Kidney glomerular epithelial cell (primary cell): ENCODE measurements at places on chromosomes 11 and 22.

DNA sequence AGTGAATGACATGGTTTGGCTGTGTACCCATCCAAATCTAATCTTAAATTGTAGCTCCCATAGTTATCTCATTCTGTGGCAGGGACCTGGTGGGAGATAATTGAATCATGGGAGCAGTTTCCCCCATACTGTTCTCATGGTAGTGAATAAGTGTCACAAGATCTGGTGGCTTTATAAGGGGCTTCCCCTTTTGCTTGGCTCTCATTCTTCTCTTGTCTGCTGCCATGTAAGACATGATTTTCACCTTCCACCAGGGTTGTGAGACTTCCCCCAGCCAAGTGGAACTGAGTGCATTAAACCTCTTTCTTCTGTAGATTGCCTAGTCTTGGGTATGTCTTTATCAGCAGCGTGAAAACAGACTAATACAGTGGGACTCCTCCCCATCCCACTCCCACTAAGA is 11.1 kb downstream of the OR5A2 start:
- no peak for DNase-seq

GRCh38 chr11:117384045-117384444 is 56.4 kb downstream of the CEP164 start:
- peak; percentile 53 for DNase-seq

DNA sequence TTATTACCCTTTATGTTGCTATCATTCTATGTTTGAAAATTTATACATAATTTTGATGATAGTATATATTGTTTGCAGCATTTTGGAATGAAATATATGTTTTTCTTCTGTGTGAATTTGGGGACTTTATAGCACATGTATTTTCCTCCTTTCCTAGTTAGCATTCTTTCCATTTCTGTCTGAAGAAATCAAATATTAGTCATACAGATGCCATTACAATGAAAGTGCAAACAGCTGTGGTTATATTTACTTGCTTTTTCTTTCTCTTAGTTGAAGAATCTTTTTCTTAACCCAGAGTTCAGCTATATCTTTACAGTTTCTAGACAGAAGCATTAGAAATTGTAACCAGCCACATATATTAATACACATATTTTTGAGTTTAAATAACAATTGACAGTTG is 753.1 kb upstream of the ARHGAP42 start:
- DNase-seq = peak; percentile 38

DNA sequence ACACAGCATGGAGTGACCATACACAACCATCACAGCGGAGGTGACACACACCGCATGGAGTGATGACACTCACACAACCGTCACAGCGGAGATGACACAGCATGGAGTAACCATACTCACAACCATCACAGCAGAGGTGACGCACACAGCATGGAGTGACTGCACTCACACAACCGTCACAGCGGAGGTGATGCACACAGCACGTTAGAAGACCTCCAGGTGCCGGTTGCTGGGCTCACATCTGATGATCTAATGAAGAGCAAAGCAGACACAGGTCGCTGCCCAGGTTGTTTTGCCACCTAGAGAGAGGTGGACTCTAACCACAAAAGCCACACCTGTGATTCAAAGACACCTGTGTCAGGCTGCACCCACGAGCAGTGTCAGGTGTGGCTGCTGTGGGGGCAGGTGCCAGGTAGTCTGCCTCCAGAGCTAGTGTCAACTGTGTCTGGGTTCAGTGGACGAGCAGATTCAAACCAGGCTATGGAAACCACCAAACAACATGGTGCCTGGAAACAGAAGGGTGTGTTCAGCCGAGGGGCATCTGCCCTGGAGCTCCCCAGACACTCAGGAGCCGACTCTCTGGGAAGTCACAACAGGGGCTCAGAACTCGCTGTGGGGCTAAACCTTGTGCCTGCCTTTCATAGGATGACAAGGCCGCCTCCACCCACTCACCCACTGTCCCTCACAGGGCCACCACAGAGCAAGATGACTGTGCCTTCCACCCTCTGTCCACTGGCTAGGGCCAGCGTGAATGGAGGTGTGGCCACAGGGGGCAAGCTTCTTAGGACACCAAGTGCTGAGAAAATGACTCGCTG is 608.2 kb downstream of the TBC1D22A start:
- DNase-seq = no peak

DNA sequence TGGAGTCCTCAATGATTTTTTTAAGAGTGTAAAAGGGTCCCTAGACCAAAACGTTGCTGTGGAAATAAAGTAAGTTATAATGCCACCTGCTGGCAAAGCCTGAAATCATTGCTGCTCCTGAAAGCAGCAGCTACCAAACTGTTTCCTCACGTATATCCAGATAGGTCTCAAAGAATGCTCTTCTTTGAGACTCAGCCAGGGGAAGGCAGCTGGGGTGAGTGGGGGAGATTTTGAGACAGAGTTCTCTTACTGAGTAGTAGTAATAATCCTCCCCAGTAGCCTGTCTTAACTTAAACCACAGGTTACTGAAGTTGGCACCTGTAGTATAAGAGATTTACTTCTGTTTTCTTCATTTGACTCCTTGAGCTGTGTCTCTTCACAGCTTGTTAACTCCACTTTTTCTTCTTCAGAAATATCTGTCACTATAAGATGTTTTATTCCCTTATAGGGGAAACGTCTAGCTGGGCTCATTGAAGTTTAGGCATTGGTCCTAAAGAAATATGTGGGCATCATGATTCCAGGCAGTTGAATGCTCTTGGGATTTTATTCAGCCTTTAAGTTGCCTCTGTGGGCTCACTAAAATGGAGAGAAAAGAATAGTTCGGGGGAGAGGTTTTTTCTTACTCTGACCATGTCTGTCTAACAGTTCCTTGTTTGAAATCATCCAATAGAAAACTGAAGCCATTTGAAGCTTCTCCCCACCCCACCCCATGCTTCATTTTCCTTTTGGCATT is 77.9 kb downstream of the BTBD10 start:
- peak; percentile 49 for DNase-seq

DNA sequence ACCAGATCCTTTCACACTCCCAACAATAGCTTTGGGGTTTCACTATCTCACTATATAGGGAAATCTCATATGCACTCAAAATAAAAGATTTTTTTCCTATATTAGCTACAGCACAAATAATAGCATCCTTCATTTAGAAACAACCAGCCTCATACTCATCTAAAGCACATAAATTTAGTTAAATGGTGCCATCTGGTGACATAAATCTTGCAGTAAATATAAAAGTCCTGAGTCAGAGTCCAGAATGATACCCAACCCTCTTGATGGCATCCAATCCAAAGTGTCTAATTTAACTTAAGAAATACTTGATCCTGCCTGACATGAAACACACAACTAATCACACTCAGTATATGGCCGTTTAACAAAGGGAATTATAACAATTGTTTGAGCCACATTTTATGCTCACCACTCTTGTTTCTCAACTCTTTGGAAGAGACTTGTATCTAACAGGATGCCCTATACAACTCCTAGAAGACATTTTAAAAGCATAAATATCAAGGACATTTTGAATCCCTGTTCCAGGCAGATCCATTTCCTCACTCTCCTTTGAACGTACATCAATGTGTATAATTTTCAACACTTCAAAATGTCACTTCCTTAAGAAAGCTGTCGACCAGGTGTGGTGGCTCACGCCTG is 36.2 kb downstream of the DLG2 start:
- DNase-seq = peak; percentile 20

DNA sequence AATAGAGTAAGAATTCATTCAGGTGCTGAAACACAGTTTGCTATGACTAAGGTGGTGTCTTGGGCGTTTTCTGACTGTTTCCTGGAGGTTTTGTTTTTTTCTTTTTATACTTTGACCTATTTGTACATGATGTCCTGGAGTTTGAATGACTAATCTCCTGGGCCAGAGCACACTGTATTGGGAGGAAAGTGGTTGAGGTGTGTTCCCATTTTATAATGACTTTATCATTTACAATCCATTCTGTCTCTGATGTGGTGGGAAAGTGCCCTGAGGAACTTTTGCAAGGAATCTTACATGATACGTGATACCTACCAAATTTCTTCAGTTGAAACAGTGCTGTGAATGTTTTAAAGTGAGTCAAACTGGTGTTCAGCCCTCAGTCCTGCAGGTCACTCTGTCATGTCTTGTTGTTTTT is 80.8 kb downstream of the TNRC6B start:
- DNase-seq = peak; percentile 25

DNA sequence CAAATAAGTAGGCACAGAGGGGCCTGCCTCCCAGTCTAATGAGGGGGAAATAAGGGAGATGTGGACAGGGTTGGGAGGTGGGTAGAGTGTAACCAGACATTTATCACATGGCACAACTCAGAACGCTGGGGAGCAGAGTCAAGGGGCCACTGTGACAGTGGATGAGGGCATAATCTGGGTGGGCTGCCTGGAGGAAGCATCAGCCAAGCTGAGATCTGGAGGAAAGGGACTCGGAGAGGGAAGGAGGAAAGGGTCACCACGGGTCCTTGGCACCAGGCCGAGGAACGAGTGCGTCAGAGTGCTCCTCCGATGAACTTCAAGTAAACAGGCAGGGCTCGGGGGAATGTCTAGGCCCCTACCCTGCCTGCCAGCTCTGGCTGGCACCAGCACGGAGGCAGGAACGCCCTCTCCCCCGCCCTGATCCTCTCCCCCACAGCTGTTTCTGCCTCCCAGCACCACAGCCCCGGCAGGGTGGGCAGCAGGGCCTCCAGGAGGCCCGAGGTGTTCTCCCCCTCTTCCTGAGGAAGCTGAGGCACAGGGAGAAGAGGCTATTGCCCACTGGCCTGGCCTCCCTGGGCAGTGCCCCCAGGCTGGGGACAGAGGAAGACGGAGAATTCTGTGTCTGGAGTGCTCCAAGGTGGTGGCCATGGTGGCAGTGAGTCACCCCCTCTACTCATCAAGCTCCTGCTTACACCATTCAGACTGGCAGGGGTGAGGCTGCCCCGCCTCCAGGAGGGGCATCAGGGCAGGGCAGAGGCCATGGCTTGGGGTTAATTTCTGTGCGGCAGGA is 4.2 kb downstream of the ALDH3B1 start:
- DNase-seq = peak; percentile 81

GRCh38 chr11:61718621-61719302 is 33.7 kb upstream of the MYRF start:
- peak; percentile 42 for DNase-seq

DNA sequence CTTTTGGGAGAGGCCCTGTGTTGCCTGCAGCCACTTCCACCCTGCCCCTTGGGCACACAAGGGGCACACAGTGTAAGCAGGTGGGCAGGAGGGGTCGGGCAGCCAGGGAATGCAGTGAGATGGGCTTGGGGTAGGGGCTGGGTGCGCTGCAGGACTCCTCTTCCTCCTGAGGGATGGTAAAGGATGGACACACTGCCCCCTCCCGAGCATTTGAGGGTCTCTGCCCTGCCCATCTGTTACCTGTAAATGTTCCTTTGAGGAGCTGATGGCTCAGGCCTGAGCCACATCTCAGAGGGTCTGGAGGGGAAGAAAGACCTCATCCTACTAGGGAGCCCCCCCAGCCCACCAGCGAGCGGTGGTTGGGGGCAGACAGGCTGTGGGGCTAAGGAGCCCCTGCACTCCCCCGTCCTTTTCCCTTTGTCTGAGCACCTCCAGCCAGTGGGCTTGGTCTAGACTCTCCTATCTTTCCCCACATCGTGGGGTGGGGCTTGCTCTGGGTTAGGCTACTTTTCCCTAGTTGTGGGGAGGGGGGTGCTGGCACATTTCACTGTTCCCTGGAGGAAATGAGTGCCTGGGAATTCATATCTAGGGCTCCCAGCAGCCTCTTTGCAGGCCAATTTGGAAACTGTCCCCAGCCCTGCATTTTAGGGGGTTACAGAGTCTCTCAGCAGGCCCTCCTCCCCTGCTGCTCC is 1.7 kb upstream of the TSSC4 start:
- DNase-seq = no peak

- peak; percentile 77 for DNase-seq
These were observed 76.7 kb upstream of the PICALM start for GRCh38 chr11:86145439-86146156.

- DNase-seq = no peak
These were observed 21.3 kb upstream of the MUC5B start for GRCh38 chr11:1201395-1202153.

DNA sequence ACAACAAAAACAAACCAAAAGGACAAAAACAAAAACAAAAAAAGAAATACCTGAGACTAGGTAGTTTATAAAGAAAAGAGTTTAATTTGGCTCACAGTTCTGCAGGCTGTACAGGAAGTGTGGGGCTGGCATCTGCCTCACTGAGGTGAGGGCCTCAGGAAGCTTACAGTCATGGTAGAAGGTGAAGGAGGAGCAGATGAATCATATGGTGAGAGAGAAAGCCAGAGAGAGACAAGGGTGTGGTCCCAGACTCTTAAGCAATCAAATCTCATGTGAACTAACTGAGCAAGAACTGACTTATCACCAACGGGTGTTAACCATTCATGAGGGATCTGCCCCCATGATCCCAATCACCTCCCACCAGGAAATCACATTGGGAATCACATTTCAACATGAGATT is 58.8 kb upstream of the ZBED5 start:
- DNase-seq = no peak

DNA sequence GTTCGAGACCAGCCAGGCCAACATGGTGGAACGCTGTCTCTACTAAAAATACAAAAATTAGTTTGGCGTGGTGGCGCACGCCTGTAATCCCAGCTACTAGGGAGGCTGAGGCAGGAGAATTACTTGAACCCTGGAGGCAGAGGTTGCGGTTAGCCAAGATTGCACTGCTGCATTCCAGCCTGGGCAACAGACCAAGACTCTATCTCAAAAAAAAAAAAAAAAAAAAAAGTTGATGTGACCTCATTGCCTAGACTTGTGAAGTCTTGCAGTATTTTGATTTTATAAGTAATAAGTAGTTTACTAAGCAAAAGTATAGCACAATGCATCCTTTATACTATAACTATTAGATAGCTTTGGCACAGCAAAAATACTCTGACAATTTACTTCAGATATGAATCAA is 9.9 kb upstream of the CUL5 start:
- no peak for DNase-seq

DNA sequence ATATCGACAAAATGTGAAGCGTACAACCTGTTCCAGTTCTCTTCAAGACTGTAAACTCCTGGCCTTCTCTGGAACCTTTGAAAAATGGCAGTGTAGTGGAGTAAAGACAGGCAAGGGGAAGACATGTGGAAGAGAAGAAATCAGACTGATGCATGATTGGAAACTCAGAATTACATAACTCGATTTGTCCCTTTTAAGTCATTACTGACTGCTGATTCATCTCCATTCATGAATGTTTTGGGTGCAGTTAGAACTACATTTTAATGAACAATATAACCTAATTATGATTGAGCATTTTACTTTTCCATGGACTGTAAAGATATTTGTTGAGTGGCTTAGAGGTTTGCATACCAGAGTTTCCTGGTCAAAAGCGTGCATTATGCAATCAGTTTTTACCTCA is 32.9 kb downstream of the FAT3 start:
- DNase-seq = no peak

GRCh38 chr11:78717041-78717440 is 142.4 kb upstream of the NARS2 start:
- peak; percentile 43 for DNase-seq

DNA sequence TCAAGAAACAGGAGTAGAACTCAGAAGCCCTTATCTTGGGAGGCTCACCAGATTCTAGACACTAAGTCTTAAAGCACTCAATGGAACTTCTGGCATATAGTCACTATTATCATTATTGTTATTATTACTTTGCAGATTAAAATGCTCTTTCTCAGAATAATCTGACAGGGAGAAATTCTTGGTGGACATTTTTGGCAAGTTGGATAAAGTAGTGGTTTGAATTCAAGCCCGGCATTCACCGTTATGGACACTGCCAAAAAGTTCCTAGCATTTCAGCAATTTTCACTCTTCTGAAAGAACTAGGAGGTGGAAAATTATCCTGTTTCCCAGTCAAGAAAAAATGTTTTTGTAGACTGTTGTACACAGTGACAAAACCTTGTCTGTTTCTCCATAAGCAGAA is 179.6 kb upstream of the ISX start:
- DNase-seq = no peak

GRCh38 chr11:57703341-57703740 is 8.7 kb downstream of the MED19 start:
- DNase-seq = no peak

GRCh38 chr22:42289671-42290541 is 19.5 kb upstream of the TCF20 start:
- no peak for DNase-seq
